T-helper 2 cell treated with Interferon-gamma antibody and Interleukin-4, amounts not matched to agents 5 μg/mL and 100 μg/mL, for 36 hours (primary cell): ENCODE measurements at places on chromosomes 13 and 19.

DNA sequence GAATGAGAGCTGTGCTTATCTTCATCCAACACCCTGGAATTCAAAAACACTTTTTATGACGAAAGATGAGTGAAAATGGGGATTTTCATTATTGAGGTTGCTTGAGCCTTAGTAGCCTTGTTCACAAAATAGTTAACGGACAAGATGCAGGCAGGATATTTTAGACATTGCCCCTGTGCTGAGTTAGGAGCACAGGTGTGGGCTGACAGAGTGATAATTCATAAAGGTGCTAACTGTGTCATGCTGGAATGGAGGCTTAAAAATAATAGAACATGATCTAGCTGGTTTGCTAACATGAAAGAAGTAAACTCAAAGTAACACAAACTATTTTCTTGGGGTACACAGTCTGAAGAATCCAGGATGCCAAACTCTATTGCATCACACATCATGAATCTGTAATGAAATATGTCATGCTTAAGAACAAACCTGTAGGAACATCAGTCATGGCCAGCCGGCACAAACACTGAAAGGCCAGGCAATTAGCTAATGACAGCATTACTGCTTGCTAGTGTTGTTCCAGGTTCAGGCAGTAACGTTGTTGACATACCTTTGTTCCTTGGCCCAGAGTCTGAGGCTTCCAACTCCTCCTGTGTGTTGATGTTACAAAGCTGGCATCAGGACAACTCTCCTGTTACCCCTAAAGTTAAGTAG is 55.3 kb downstream of the FRY start:
- DNase-seq: no peak

GRCh38 chr19:48296963-48297734 is 27.3 kb downstream of the ZNF114 start:
- no peak for DNase-seq

DNA sequence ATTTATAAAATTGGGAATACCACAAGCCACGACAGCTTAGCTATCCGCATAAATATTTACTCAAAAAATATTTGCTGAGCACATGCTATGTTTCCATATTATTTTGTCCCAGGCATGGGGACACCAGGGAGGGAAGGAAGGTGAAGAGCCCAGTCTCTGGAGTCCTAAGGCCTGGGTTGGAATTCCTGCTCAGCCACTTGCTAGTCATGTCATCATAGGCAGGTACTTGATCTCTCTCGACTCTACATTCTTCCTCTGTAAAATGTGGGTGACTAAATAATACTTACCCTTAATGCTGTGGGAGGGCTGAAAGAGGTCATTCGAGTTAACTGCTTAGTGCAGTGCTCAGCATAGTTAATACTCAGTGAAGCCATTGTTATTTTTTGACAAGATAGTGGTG is 4.3 kb upstream of the RNASEH2B start:
- DNase-seq: no peak

- DNase-seq: no peak
Measured at GRCh38 chr13:31625115-31625514, 114.2 kb upstream of the RXFP2 start.

- DNase-seq: no peak
Measured at GRCh38 chr19:34493038-34493648, 11.6 kb downstream of the WTIP start.

DNA sequence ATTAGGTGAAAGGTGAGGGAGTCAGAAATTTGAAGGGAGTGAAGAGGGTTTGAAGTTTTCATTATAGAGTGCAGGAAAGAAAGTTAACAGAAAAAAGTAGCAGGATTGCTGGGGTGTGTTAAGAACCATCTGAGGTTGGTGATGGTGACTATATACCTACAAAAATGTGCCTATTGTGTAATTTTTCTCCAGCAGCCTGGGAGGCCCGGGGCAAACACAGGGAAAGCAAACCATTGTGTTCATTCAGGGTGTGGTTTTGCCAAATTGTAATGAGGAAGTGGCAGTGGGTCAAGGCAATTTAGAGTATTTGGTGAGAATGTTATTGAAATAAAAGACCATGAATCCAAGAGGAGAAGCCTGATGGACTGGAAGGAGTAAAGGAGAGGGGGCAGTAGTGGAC is 8.2 kb upstream of the SUCLA2 start:
- no peak for DNase-seq

DNA sequence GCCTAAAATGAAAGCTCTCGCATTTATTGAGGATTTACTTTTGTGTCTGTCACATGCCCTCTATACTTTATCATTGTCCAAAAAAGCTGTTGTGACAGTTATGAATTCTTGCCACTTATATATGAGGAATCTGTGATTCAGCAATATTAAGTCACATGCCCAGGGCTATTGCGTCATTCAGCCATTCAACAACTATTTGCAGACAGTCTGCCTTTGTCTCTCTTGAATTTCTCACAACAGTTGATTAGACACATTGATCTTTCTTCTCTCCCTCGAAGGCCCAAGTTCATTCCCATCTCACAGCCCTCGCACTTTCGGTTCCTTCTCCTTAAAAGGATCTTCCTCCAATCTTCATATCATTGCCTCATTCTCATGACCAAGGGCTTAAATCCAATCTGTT is 342.6 kb downstream of the MZT1 start:
- no peak for DNase-seq

DNA sequence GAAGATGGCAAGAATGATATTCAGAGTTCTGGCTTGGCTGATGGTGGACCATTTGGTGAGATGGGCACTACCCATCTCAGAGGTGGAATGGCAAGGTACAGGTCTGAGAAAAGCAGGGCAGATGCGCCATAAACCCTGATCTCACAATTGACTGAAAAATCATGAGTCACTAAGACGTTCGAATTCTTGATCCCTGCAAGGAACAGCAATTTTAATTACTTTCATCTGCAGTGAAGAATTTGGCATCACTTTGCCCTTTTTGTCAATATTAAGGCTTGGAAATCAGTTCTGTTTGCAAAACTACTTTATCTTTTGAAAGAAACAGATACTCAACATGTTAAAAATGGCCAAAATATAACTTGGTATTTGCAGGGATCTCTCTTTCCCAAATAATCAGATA is 38.1 kb downstream of the HTR2A start:
- no peak for DNase-seq

DNA sequence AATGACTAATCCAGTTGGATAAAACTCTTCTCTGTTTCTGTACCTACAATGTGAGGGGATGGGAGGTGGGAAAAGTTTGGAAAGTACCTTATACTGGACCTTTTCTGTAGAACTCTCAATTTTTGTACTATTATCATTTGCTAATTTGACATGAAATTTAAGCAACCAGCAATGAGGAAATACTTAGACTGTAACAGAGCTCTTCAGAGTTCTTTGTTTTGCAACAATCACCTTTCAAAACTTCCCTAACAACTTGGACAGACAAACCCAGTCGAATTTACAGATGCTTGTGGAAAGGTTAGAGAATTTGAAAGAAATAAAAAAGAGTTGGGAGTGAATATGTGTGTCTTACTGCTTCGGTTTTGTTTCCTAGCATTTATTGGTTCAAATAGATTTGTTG is 16.8 kb downstream of the KBTBD7 start:
- DNase-seq: no peak

DNA sequence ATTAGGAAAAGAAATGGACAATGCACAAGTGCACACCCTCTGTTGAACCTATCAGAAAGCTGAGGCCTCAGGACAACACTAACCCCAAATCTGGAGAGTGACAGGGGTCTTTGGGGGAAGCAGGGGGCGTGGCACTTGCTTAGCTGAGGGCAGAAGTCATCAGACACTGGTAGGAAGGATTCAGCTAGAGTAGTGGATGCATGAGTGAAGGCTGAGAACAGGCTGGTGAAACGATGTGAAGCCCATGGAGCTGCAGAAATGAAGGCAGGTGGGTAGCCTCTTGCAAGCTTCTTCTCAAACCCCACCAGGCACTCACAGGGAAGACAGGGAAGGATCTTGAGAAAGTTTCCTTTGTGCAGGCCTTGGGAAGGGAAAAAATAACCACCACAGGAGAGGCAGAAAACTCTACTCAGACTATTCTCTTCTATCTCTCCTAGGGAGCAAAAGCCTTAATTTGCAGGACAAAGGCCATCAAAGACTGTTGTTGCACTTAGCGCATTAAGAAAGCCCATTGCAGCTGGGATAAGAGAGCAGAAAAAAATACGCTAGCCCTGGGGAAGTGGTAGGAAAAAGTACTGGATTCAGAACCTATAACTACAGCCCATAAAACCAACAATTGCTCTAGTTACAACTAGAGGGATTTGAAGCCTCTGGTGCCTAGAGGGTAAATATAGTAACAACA is 193.3 kb upstream of the ZNF536 start:
- DNase-seq: no peak

DNA sequence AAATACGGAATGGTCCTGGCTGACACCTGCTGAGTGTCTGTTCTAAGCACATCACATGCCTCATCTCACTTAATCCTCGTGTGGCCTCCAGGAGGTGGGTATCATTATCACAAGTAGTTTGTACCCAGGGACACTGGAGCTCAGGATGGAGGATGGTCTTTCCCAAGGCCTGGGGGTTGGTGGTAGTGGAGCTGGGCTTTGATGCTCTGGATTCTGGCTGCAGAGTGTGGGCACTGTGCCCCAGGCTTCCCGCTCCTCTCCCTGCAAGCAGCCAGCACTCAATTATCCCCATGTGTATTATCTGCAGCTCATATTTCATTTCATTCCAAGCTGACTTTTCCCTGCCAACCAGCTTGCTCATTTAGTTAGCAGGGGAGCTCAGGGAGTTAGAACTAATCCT is 52.1 kb downstream of the SIAH3 start:
- no peak for DNase-seq

- DNase-seq: no peak
Measured at GRCh38 chr19:31947436-31948115, 397.8 kb upstream of the ZNF507 start.

- DNase-seq: peak; percentile 74
Measured at GRCh38 chr19:45404557-45405434, at the start of gene PPP1R13L. Gene PPP1R13L (minus strand): TSS chr19:45405069. CDS start chr19:45398318, 6,751 bp downstream.

DNA sequence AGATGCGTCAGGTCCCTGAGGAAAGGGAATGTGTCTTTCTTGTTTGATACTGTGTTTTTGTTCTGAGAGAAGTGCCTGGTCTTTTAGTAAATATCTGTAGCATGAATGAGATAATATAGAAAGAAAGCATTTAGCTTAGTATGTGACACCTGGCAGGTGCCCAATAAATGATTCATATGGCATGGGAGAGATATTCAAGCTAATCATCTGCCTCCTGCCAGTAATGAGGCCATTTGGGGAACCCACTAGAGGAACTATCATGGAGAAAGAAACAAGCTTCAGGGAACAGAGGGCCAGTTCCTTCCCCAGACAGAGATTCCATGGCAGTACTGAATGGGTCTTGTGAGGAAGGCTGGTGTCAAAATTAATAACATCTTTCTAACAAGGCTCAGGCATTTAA is 603.9 kb downstream of the DCT start:
- no peak for DNase-seq

- no peak for DNase-seq
Measured at GRCh38 chr19:13024951-13025697, 29.8 kb downstream of the NFIX start.

GRCh38 chr19:13234518-13234917 is 84.3 kb downstream of the IER2 start:
- DNase-seq: no peak

DNA sequence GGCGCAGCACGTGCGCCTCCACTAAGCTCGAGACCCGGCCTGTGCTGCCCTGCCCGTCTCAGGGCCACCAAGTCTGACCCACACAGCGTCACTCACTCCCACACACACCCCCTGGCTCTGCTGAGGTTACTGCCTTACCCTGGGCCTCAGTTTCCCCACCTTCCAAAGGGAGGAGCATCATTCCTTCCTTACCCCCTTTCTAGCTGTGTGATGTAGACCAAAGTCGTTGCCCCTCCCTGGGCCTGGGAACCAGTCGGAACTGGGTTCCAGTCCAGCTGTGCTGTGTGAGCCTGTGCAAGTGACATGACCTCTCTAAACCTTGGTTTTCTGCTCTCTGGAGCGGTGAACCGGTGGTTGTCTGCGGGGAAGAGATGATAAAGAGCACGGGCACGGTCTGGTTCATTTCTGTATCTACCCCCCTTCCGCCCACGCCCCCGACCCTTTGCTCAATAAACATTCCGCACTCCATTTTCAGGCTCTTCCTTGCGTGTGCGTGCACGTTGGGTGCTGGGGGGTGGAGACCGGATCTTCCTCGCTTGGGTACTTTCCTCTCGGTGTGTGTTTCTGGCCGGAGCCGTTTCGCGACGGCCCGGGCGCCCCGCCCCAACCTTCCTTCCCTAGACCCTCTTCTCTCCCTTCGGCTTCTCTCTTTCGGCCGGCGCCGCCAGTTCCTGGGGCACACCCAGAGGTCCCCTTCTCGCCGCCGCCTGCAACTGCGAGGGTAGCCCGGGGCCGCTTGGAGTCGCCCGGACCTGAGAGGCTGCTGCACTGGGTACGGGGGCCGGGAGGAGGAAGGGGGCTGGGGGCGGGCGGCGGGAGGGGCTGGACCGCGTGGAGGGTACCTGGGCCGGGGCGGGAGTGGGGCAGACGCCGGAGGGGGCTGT is at the start of gene ZNF581:
TSS of gene ZNF581 (plus strand) at position 647 of the 884 bp plus-strand sequence. CDS start 923 bp downstream, outside the sequence.
- peak; percentile 83 for DNase-seq

GRCh38 chr13:79119578-79120107 is 286.4 kb downstream of the RBM26 start:
- no peak for DNase-seq

- DNase-seq: no peak
Measured at GRCh38 chr19:45145270-45146189, 15.3 kb downstream of the NKPD1 start.

- no peak for DNase-seq
Measured at GRCh38 chr19:30153326-30154210, 211.5 kb downstream of the URI1 start.

GRCh38 chr19:17811681-17812080 is 9.6 kb downstream of the INSL3 start:
- DNase-seq: no peak

- DNase-seq: peak; percentile 54
Measured at GRCh38 chr19:35206379-35206778, 22.2 kb downstream of the FAM187B start.
